T-helper 9 cell (primary cell): ENCODE measurements at places on chromosomes 5 and 9.

- peak; percentile 48 for DNase-seq
These were observed 74.7 kb downstream of the FGF1 start for GRCh38 chr5:142611154-142611553.

GRCh38 chr9:93082841-93083411 lies 13.1 kb upstream of the CARD19 start:
- DNase-seq: no peak

DNA sequence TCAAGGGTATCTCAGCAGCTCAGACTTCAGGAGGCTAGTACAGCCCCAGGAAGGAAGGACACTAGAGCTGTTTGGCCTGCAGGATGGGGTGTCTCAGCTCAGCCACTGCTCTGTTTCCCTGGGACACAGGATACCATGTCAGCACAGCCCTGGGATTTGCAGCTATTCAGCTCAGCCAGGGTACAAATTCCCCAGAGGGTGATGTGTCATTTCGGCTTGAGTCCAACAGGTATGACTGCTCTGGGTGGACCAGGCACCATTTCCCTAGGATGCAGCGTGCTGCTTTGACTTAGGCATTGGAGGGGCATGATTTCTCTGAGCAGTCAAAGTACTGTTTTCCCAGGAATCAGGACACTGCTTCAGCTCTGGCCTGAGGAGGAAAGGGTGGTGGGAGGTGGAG lies 130.1 kb downstream of the ARSB start:
- DNase-seq: no peak

GRCh38 chr9:133331221-133331620 lies 4.8 kb downstream of the SURF6 start:
- DNase-seq: no peak

DNA sequence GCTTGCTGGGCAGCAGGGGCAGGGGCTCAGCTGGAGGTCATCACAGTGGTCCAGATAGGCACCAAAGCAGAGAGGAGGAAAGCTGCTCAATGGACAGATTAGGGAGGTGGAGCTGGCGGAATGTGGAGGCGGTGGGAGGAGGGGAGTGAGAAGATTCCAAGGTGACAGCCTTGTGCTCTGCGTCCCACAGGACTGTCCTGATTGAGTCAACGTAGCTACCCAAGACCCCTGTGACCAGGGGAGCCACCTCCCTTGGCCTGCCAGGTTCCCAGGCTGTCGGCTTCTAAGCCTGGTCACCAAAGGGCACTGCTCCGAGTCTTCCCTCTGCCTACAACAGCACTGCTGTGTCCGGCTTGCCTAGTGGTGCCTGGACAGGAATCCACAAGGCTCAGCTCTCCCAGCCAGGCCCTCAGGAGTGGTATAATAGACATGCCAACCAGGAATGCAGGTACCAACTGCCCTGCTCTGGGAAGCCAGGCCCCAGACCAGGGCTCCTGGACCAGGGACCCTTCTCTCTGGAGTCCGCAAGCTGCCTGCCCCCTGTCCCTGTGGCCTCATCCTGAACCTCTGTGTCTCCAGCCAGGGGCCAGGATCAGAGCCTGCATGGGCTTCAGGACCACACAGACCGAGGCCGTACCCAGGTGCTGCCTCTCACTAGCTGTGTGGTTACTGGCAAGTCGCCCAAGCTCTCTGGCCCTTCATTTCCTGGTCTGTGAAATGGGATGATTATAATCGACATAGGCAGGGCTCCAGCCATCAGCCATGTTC lies 67.9 kb downstream of the STK10 start:
- DNase-seq: no peak

- no peak for DNase-seq
These were observed 66.1 kb downstream of the FBXL17 start for GRCh38 chr5:108315829-108316228.

DNA sequence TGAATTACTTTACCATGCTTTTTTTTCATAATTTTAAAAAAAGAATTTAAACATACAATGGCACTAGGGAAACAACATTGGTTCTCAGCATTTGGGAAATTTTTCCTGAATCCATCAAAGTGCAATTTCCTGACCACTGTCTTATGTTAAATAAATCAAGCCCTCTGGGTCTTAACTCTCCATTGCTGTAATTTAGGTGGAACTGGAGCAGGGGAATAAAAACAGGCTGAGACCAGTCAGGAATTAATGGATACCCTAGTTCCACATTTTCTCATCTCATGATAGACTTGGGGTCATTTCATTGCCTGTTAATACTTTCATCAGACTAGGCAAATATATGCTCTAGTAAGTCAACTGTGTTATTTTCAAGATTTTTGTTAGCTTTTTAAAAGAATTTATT lies 103.1 kb downstream of the FBN2 start:
- DNase-seq: no peak

- no peak for DNase-seq
These were observed 195.9 kb upstream of the VLDLR start for GRCh38 chr9:2425676-2426075.

GRCh38 chr5:142350021-142350420 lies 25.2 kb upstream of the SPRY4 start:
- DNase-seq: no peak

GRCh38 chr5:59275510-59276324 lies 617.8 kb downstream of the PDE4D start:
- no peak for DNase-seq

DNA sequence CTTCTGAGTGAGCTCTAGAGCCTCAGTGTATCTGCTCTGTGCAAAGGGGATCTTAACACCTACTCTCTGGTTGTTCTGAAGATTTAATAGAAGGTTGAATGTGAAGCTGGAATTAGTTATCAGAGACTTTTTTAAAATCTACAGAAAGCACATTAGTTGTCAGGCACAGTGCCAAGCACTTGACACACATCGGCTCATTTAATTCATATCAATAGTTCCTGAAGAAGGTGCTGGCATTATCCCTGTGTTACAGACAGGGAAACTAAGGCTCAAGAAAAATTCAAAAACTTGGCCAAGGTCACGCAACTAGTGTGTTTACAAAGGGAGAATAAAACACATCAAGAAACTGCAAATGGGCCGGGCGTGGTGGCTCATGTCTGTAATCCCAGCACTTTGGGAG lies 80.2 kb downstream of the FGF18 start:
- DNase-seq: no peak

DNA sequence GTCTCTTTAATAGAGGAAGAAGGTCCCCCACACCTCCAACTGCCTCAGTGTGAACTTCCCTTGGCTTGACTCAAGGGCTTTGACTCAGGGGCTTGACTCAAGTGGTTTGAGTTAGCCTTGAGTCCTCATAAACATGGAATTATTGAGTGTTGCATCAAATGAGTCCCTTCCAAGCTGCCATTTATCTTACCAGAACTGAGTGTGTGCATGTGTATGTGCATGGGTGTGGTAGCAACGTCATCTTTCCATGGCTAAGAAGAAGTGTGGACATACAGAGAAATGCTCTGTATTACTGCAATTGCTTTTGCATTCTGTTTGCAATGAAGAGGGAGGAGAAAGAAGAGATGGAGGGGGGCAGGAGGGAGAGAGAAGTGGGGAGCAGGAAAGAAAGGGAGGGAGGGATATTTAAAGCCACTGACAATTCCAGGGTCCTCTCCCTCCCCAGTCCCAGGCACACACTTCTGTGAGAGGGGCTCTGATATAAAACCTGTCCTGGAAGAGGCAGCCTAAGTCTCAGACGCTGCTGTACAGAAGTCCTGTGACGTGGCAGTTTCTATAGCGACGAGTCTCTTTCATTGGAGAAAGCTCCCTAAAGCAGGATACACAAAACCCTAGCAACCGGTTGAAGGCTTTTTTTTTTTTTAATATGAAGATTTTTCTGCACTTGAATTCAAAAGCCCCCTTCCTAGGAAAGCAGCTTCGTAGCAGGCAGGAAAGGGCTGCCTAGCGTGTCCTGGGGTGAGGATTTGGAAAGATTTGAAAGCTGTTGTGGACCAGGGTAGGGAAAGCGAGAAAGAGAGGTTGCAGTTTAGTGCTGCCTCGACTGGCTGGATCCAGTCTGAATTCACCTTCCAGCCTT lies 93.3 kb upstream of the MAP1B start:
- no peak for DNase-seq

DNA sequence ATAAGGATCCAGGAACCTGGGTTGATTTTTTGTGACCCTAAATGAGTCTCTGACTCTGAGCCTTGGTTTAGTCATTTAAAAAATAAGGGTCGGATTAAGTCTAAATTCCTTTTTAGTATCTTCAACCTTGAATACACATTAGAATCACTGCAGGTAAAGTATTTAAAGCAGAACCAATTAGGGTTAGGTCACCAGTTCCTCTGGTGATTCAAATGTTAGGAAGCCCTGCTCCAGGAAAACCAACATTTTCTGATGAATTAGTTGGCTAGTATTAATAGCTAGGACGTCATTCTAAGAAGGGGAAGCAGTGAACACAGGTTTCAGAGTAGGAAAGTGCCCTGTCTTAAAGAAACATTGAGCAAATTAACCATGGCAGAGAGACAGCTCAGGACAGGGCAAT lies 31.4 kb upstream of the BRINP1 start:
- DNase-seq: no peak

GRCh38 chr9:117413346-117414219 lies 1.3 kb downstream of the ASTN2 start:
- DNase-seq: no peak

- DNase-seq: no peak
These were observed 140.8 kb downstream of the CAMK4 start for GRCh38 chr5:111364992-111365391.

GRCh38 chr5:39486361-39486760 lies 61.6 kb upstream of the DAB2 start:
- DNase-seq: no peak

DNA sequence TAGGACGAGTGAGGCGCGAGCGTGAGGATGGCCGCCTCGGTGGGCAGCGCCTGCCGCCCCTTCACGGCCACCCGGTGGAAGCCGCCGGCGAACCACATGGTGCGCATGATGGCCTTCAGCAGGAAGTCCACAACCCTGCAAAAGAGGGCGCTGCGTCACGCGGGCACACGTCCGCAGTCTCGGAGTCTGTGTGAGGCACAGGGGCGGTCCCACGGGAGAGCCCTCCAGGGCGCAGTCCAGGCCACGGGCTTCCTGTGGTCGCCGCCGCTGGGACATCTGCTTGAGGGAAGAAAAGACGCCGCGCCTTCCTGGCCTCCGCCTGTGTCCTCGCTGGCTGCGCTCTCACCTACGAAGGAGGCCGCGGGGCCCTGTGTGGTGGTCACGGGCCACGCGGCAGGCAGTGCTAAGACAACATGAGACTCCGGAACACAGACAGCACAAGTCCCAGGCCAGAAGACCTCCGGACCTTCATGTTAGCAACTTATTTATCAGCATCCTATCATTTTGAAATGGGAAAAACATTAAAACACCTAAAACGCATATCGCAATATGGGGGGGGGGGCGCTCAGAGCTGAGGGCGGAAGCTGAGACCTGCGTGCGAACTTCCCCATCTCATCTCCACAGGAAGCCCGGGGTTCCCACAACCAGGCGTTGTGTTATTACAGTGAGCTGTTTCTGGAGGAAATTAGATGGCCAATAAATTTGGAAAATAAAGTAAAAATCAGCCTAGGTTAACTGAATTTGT lies 28.8 kb downstream of the LPCAT1 start:
- DNase-seq: no peak

DNA sequence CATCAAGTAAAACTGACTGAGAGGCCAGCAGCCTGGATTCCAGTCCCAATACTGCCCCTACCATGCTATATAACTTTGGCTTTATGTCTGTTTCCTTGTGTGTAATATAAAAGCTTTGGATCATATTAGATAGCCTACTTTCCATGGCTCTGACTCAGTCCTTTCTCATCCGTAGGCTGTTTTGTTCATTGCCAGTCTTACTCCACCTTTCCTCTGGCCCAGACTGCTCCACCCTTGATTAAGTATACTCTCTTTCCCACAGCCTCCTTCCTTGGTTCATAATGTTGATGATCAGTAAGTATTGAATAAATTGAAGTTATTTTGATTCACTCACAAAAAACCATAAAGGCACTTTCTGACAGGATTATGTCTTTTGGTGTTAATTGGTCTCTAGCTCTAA lies 1.5 kb upstream of the MRPS30 start:
- no peak for DNase-seq

- DNase-seq: no peak
These were observed 96.7 kb upstream of the RETREG1 start for GRCh38 chr5:16713386-16713928.

DNA sequence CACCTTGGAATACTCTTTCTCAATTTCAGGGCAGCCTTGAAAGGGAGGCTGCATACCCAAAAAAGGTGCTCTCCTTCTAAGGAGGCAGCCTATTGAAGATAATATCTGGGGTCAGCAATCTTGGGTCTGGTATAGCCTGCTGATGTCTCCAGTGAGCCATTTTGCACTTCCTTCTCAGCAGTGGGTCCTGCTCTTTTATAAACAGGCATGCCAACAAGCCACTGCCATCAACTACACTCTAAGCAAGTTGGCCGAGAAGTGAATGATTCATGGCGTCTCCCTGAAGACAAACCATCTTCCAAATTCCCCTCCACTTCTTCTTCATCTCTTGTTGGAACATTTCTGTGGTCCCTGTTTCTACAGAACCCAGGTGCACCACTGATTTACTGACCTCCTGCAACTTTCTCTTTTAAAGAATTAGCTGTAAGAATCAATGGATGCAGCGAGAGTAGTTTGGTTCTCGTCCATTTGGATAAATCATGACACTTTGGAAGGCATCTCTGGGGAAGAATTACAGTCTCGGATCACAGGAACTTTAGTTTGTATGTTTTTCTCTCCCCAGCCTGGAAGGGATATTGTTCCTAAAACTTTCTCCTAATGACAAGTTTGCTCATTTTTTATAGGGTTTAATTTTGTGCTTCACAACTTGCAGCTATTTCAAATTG lies 108.3 kb downstream of the INSYN2B start:
- no peak for DNase-seq

GRCh38 chr5:53023969-53024368 lies 34.8 kb downstream of the ITGA2 start:
- no peak for DNase-seq

DNA sequence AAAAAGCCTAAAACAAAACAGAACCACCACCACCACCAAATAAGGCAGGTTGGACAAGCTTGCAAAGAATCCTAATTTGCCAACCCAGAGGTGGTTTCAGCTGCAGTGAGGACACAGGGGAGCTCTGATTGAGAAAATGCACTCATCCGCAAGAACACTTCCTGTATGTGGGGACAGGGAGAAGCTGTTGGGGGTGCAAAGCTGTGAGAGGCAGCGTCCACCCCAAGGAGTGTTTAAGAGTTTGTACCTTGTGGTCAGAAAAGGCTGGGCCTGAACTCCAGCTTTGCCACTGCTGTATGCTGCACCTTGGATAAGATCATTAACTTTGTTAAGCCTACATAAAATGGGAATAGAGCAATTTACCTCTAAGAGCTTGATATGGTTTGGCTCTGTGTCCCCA lies 511.7 kb downstream of the BNC2 start:
- no peak for DNase-seq

GRCh38 chr9:93964685-93965084 lies 9.5 kb upstream of the BARX1 start:
- DNase-seq: no peak

- no peak for DNase-seq
These were observed 131.9 kb downstream of the MRPL36 start for GRCh38 chr5:1667648-1668140.

- DNase-seq: no peak
These were observed 15.3 kb downstream of the ZNF462 start for GRCh38 chr9:106878081-106878837.
